ENCODE measurements at places on chromosomes 3 and 15. TPM values are rescaled to one million over a fixed set of nuclear protein-coding genes. Genes with fewer than 3 reads are reported as not detected.

GRCh38 chr3:129224984-129225393, 24.4 kb upstream of the COPG1 start:
- DNase-seq = no peak

STAB1 gene
- total RNA-seq = 73.5 TPM

GRCh38 chr3:127682561-127682960, 9.8 kb downstream of the ABTB1 start:
- no peak for DNase-seq

PCLAF gene
- total RNA-seq = 41.5 TPM

DNA sequence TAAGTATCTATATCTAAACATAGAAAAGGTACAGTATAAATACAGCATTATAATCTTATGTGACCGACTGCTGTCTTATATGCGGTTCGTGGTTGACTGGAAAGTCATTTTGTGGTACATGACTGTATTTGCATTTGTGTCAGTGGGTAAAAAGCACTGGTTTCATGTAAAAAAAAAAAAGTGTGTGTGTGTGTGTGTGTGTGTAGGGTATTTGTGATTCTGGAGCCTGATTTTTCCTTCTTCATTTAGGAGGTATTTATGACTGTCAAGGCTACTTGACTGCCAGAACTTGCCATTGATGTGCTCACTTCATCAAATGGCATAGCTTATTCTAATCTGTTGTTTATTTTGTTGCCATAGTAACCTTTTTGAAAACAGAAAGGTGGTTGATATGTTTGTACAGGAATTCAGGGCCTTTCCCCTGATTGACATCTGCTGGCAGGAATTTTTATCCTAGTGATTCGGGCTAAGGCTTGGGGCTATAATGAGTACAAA, 63.2 kb downstream of the AKAP13 start:
- DNase-seq = peak; percentile 29

GRCh38 chr15:78320183-78320582, 20.0 kb upstream of the CRABP1 start:
- no peak for DNase-seq

MYZAP gene
- 19.2 TPM for total RNA-seq

DNA sequence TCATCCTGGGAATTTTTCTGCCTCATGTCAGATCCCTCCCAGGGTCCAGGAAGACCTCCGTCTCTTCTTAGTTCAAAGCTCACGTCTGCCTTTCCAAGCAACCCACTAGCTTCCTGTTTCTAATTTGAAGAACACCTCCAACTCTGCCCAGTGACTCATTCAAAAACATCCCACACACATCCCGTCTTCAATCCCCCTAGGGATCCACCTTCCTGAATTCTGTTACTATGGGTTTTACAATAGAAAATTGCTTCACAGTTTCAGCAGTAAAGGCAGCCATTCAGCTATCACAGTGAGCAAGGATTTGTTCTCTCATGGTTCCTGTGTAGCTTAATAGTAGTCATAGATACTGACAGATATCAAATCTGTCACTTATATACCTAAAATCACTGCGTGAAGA, 308.3 kb upstream of the CCDC54 start:
- DNase-seq = no peak

ZNF502 gene
- total RNA-seq = 15.0 TPM

DNA sequence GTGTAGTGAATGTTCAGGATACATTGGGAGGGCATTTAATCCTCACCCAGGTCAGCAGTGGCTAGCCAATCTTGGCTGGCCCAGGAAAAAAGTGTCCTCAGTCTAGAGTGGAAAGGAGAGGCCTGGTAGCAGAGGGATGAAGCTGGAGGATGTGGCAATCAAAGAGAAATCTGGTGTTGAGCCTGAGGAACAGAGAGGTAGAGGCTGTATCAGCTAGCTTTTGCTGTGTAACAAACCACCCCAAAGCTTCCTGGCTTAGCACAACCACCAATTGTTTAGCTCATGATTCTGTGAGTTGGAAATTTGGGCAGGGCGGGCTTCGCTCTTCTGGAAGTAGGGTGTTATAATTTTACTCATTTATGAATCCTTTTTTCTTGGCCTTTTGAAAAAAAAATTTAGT, 49.8 kb upstream of the PRR23E start:
- no peak for DNase-seq

- no peak for DNase-seq
These were observed 31.9 kb downstream of the SCN5A start for GRCh38 chr3:38617586-38617985.

DNA sequence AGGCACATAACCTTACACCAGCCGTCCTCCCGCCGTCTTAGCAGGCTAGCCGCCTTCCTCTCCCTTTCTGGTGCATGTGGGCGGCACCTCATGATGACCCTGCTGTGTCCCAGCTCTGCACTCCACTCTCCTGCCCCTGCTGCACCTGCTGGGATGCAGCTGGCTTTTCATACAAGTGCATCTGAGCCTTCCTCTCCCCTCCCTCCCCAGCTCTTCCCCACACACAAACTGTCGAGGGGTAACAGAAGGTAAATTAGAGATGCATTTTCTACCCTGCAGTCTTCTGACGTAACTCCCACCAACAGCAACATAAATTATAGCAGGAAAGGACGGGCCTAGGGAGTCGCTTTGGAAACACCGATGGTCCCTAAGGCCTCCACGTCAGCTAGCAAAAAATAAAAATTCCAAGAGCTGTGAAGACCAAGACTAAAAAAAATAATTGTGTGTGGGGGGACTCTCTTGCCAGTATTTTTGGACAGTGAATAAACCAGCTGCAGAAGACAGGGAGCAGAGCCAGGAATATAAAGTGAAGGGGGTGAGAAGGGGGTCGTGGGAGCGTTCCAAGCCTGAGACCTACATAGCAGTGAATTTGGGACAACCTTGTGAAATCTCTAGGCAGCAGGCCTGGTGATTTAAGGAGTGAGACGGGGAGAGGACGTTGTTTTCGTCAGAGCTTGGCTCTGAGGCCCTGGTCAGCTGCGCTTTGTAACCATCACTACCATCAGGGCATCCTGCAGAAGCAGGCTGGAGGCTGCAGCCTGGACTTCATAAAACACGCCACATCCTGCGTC, 216.2 kb downstream of the ADAMTS17 start:
- peak; percentile 54 for DNase-seq

GRCh38 chr3:4359805-4360502, 56.8 kb downstream of the SETMAR start:
- DNase-seq = no peak

APBA2 gene
- 12.8 TPM for total RNA-seq

EXOG gene
- total RNA-seq = 21.9 TPM

- no peak for DNase-seq
These were observed 244.5 kb upstream of the MME start for GRCh38 chr3:154835639-154836038.

DNA sequence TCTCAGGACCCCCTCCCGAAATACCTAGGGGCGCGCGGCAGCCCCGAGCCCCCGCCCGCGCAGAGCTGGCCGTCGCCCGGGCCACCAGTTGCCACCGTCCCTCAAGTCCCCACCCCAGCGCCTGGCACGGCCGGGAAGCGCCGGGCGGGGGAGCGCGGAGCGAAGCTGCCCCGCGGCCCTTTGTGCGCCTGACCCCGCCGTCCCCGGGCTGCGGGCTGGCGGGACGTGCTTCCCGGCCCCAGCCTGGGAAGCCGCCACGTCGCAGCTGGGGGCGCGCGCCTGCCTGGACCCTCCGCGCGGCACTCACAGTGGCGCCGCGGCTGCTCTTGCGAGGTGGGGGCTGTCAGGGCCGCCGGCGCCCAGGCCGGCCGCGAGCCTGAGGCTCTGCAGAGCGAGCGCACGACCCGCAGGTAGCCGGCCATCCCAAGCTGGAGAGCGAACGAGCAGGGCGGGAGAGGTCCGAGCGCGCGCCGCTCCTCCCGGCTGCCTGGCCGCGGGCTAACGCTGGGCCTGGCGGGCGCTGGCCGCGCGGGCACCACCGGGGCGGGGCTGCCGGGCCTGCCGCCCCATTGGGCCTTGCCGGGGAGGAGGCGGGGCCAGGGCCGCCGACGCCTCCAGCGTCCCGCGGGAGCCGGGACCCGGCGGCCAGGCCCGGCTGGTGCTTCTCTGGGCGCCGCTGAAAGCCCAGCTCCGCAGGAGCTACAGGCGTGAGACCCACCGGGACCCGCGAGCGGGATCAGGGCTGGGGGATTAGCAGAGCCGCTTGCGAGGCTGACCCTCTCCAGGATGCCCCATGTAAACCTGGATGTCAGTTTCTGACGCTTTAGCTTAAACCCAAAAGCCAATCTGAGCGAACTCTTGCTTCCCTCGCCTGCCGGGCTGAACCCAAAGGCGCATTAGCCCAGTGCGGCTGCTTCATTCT, at the start of gene IDH2:
Gene IDH2 (minus strand): TSS at position 500 of the 922 bp plus-strand sequence. CDS start 78 bp downstream, at position 422.
- DNase-seq = peak; percentile 26

SLC28A1 gene
- total RNA-seq = 0.11 TPM

CEMIP gene
- 1.3 TPM for total RNA-seq

- no peak for DNase-seq
These were observed 29.6 kb downstream of the LMLN start for GRCh38 chr3:197989651-197990050.

LTF gene
- 3.3 TPM for total RNA-seq

GRCh38 chr3:188092648-188093047, 61.3 kb upstream of the LPP start:
- no peak for DNase-seq

GRCh38 chr3:188827103-188827502, 344.7 kb upstream of the TPRG1 start:
- no peak for DNase-seq

KCNMB3 gene
- total RNA-seq = 6.6 TPM

- no peak for DNase-seq
These were observed 128.3 kb upstream of the GADL1 start for GRCh38 chr3:31022716-31023115.

DNA sequence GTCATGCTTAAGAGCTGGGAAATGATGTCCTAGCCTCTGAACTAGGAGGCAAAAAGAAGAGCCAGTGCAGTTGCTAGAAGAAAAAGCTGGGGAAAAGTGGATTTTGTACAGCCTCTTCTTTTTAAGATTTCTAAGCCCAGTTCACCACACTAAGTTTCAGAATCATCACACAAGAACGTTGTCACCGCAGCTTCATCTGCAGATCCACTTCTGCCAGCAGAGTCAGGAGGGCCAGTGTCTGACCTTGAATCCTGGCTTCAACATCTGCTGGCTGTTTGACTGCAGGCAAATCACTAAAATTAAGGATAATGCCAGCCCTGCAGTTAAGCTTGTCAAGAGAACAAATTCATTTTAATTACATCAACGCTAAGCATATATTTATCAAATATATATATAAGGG, 36.2 kb downstream of the HDC start:
- DNase-seq = no peak

DNA sequence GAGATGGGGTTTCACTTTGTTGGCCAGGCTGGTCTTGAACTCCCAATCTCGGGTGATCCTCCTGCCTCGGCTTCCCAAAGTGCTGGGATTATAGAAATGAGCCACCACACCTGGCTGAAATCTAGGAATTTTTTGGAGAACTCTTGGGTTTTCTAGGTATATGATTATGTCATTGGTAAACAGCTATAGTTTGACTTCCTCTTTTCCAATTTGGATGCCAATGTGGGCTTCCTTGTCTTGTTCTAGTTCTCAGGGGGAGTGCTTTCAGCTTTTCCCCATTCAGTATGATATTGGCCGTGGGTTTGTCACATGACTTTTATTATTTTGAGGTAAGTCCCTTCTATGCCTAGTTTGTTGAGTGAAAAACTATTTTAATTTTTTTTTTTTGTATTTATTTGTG, 17.9 kb downstream of the KCNMB3 start:
- no peak for DNase-seq

TUSC7 gene
- total RNA-seq = not detected

GRCh38 chr15:68012911-68013310, 41.2 kb upstream of the PIAS1 start:
- DNase-seq = no peak

GRCh38 chr3:59938828-59939227, 889.0 kb upstream of the CFAP20DC start:
- DNase-seq = no peak

DNA sequence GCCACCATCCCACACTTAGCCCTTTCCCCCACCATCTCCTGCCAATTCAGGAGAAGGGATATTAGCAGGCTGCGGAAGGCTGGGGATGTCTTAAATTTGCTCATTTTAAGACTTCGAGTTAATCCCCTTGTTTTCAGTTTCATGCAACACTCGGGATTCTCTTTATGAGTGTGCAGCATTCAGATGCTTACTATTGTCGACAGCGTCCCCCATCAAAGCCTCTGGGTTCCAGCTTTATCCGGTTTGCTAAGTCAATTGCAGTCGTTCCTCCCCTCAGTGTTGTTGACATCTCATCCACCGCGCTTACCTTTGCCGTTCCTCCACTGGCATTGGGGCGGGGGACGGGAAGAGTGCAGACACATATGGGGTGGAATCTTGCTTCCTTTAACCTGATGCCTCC, 220.2 kb downstream of the VPS13C start:
- DNase-seq = no peak

DNA sequence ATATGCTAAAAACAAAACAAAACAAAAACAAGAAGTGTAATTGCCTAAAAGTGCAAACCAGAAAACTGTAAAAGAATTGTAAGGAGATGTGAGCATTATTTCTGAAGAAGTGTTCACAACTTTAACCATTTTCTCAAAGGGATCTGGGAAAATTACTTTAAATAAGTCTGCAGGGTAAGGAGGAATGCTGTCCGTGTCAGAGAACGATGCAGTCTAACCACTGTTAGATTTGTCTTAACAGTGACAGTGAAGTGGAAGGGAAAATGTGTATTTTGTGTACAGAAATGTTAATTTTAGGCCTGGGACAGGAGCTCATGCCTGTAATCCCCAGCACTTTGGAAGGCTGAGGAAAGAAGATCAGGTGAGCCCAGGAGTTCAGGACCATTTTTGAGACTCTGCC, 95.7 kb downstream of the DLG1 start:
- DNase-seq = no peak

KCNMB2 gene
- 6.1 TPM for total RNA-seq

- DNase-seq = no peak
These were observed 474 bp downstream of the PRR23B start for GRCh38 chr3:139020036-139020867.

DNA sequence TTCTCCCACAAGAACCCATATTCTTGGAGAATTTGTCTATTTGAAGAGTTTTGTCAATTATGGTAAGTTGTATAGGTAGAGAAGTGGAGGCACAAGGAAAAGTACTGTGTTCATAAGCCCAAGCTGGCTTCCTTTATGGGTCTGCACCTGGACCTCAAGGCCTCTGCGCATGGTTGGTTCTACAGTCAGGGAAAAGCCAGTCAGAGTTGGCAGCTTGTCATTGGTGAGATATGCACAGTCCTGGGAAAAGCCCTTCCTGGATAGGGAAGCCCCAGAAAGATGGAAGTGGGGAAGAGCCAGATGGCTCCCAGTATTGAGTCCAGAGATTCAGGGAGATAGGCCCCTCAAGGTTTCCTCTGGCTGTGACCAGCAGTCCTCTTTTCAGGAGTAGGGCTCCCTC, 15.8 kb downstream of the BOC start:
- DNase-seq = no peak

DNA sequence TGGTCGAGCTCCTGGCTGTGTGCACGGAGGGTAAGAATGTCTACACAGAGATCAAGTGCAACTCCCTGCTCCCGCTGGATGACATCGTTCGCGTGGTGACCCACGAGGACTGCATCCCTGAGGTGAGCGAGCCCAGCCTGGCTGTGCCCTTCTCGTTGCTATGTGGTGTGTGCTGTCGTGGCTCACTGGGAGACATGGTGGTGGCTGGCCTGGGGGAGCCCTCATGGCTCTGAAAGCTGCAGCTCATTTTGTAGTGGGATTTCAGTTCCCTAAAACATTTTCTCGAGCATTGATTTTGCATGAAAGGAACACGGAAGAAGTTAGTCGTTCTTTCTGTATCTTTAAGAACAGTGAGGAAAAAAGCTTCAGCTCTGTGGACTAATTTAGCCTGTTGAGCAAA, 200.5 kb downstream of the ITPR1 start:
- no peak for DNase-seq

- DNase-seq = no peak
These were observed 304.0 kb upstream of the CBLB start for GRCh38 chr3:106172780-106173179.

GRCh38 chr3:56303487-56303886, 164.8 kb downstream of the ERC2 start:
- DNase-seq = no peak

Data from urinary bladder (tissue), 4 donors.